ENCODE measurements at places on chromosomes 16 and 17.

DNA sequence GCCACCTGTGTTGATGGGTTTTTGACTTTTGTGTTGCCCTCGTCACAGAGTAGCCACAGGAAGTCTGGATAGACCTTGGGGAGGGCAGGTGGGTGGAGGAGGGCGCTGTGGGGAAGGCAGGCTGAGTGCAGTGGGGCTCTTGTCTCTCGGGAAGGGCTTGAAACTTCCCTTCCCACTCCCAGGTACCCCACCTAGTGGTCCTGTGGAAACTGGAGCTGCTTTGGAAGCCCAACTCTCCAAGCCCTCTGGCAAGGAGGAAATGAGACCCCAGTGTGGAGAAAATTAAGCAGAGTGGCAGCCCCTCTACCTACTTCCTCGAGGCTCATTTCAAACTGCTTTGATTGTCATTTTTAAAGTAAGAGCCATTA is 9.2 kb downstream of the CA5A start:
- no peak for DNase-seq

DNA sequence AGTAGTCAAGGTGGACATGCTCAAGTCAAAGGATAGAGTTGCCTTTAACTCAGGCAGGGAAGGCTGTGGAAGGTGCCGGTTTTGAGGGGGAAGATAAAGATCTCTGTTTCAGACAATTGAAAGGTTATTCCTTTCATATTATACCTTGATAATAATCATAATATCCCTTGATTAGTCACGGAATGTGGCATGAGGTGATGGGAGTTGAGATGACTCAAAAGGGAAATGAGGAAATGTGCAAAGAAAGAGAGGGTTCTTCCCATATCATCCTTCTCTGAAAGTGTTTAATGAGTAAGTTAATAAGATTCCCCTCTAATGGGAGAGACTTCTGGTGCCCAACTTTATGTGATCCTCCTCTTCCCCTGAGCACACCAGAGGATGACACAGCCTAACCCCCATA is 43.1 kb upstream of the HS3ST2 start:
- DNase-seq, result no peak

DNA sequence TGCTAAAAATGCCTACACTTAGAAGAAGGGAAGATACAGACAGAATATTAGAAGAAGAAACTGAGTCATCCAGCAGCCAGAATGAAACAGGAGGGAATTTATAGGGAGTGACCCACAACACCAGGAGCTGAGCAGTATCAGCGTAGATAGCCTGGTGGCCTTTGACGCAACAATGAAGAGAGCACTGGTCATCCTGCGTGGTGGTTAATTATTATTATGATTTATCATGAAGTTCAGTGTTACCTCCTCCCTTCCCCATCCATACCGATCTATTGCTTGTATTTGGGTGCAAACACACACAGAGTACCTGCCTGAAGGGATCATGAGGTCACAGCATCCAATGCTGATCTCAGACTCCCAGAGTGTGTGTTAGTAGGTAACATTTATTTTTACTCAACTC is 38.5 kb downstream of the ERCC4 start:
- DNase-seq, result no peak

DNA sequence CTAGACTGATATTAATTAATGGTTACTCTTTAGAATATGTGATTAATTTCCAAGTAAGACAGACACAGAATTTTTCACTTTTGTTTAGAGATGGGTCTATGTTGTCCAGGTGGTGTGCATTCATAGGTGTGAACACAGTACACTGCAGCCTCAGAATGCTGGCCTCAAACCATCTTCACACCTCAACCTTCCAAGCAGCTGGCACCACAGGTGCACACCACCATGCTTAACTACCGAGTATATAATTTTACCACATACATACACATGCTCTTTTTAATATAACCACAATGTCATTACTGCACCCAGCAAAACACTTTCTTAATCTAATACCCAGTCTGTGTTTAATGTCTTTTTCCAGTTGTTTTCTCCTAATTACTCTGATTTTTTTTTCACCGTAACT is 23.9 kb downstream of the N4BP1 start:
- DNase-seq, result no peak

- no peak for DNase-seq
Observed at GRCh38 chr17:15233022-15233805, 31.9 kb downstream of the PMP22 start.
